Activated naive CD4-positive, alpha-beta T cell treated with anti-CD3 and anti-CD28 coated beads, Interleukin-2, amount 50 U/mL, for 72 hours (primary cell): ENCODE measurements at places on chromosomes 12 and 14. TPM values are rescaled to one million over a fixed set of nuclear protein-coding genes. Genes with fewer than 3 reads are reported as not detected.

The PPFIA2 gene
- not detected for total RNA-seq

The C14orf39 gene
- not detected for total RNA-seq

The VSIG10 gene
- 2.6 TPM for total RNA-seq

The GARIN6 gene
- not detected for total RNA-seq

The TMCC3 gene
- total RNA-seq = not detected

The CBLN3 gene
- 6.5 TPM for total RNA-seq

The SLC22A17 gene
- 7.4 TPM for total RNA-seq

The IAPP gene
- total RNA-seq = not detected

The LIN7A gene
- not detected for total RNA-seq

The MSRB3 gene
- 0.18 TPM for total RNA-seq

The OR4N2 gene
- not detected for total RNA-seq

The ADAM20 gene
- 0.56 TPM for total RNA-seq

The GPR135 gene
- 2.1 TPM for total RNA-seq

The ITGB7 gene
- total RNA-seq = 76.3 TPM

The GUCY2C gene
- not detected for total RNA-seq

The ABCB9 gene
- 9.5 TPM for total RNA-seq

The DIO3 gene
- not detected for total RNA-seq

The HOXC4 gene
- total RNA-seq = not detected

The HVCN1 gene
- 6.3 TPM for total RNA-seq

The TMEM229B gene
- total RNA-seq = 1.0 TPM

The PPM1H gene
- not detected for total RNA-seq

The DAO gene
- total RNA-seq = not detected

The KRT85 gene
- not detected for total RNA-seq

The KLHL28 gene
- 9.8 TPM for total RNA-seq
